DMS 273 treated with DMSO at 0.1 percent for 48 hours (cell line): ENCODE measurements at places on chromosomes 1 and 21.

DNA sequence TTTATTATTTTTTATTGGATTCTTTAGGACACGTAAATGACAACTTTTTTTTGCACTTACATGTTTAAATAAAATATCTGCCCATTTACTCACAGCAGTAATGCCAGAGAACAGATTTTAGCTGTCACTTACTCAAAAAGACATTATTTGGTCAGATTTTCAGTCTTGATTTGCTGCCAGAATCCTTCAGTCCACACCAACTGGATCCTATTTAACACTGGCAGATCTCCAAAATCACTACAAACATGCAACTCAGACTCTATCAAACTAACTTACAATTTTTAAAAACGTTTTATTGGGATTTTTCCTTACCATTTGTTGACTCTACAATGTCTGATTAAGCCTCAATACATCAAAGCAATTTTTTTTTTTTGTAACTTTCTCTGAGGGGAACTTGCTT lies 11.1 kb downstream of the ATP6V1G3 start:
- DNase-seq = peak; percentile 11

DNA sequence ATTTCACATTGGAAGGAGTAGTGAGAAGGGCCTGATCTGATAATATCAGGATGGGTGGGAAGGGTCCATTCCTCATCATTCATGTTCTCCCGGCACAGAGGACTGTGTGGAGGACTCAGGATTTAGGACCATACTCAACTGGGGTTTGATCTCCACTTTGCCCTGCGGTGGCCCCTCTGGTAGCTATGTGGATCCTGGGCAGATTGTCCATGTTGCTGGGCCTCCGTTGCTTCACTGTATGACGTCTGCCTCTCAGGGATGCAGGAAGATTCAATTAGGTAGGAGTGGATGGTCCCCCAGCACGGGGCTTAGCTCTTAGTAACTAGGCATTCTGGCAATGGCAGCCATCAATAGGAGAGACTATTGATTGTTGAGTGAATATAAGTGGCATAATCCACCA lies 2.3 kb downstream of the ETS2 start:
- no peak for DNase-seq

GRCh38 chr1:36301220-36301619 lies 4.9 kb upstream of the SH3D21 start:
- DNase-seq = no peak

DNA sequence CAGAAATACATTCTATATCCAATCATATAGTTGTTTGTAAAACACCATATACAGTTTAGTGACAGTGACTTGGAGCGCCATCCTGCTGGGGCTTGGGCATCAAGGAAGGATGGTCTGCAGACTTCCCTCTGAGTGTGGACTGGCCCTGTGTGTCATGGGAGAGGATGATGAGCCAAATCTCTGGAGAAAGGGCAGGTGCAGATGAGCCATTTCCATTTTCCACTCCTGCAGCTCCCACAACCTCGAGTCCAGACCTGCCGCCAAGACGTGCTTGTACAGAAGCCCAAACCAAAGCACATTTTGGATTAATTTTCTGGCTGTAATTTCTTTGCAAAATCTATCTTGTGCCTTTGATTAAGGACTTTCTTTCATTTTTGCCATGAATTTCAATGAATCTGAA lies 48.3 kb upstream of the SLC22A15 start:
- DNase-seq = no peak

GRCh38 chr1:172646653-172647052 lies 12.2 kb upstream of the FASLG start:
- no peak for DNase-seq

GRCh38 chr1:168321945-168322344 lies 41.3 kb downstream of the TBX19 start:
- no peak for DNase-seq

GRCh38 chr1:51936531-51936930 lies 54.0 kb downstream of the RAB3B start:
- no peak for DNase-seq

DNA sequence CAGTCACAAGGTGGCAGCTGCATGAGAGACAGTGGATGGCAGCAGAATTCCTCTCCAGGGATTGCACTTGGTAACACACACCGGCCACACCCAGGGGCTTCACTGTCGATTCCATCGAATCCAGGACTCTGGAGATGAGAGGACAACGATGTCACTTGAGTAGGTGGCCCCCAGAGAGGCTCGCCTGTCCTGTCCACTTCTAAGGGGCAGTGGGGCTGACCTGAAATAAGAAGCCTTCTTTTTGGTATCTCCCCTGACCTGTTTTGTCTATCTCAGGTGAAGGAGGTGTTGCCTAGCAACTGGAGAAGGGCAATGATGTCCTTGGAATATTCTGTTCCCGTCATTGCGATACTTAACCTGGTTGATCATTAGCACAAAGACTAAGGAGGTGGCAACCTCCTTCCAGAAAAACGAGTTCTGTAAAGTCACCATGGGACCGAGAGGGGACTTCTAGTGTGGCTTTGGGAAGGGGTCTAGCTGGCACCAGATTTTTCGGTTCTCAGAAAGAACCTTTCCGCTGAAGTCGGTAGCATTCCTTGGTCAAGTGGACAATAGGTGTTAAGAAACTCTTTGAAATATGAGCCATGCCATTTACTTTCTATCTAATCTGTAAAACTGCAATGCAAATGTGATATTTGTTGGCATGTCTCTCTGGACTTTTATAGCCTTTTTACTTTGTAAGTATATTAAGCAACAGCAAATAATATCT lies 85.2 kb upstream of the TMPRSS2 start:
- DNase-seq = no peak

GRCh38 chr1:191669629-191670028 lies 488.6 kb upstream of the RGS18 start:
- DNase-seq = no peak

- DNase-seq = no peak
Measured at GRCh38 chr1:93658188-93658587, 23.4 kb downstream of the BCAR3 start.

DNA sequence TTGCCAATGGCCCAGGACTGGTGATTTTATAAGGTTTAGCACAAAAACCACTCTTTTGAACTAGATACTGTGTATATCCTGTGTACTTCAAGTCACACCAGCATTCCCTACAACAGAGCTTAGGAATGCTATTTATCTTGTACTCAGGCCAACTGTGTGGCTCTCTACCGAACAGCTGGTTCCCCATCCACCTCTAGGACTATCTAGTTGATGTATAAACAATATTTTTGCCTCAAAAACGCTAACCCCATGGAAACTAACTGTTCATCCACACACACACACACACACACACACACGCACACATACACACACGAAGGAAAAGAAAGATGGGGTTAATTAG lies 28.7 kb upstream of the SLC45A3 start:
- DNase-seq = no peak

DNA sequence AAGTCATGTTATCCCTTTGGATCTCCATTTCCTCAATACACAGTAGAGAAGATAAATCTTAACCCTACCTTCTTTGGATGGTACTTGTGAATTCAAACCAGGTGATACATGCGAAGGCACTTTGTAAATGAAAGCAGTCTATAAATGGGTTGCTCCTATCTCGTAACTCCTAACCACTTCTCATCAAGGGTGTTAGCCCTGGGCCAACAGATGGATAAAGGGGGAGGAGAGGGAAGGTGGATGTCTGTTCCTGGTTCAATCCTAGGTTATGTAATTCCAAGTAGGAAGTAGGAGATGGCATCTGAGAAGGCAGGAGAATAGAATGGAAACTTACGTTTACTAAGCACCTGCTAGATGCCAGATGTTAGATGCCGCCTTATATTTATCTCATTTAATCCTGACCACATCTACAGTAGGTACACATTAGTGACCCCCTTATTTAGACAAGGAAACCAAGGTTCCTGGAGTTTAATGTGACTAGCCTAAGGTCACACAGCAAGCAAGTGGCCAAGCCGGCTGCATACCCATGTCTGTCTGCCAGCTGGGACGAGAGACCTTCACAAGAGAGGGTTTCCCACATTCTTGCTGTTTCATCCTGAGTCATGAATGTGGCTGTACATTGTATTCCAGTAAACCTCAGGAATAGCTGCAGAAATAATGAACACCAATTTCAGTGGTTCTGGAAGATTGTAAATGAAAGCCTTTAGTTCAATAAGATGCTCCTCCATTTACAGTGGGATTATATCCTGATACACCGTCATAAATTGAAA lies 47.7 kb downstream of the ELAVL4 start:
- DNase-seq = no peak

DNA sequence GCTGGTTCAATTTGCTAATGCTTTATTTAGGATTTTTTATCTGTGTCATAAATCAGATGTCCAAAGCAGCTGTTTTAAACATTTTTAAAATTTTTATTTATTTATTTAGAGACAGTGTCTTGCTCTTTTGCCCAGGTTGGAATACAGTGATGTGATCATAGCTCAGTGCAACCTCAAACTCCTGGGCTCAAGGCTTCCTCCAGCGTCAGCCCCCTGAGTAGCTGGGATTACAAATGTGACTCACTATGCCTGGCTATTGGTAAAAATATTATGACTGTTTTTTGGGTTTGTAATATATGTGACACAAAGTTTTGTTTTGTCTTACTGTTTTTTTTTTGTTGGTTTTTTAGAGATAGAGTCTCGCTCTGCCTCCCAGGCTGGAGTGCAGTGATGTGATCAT lies 11.8 kb downstream of the ZBED6 start:
- no peak for DNase-seq

DNA sequence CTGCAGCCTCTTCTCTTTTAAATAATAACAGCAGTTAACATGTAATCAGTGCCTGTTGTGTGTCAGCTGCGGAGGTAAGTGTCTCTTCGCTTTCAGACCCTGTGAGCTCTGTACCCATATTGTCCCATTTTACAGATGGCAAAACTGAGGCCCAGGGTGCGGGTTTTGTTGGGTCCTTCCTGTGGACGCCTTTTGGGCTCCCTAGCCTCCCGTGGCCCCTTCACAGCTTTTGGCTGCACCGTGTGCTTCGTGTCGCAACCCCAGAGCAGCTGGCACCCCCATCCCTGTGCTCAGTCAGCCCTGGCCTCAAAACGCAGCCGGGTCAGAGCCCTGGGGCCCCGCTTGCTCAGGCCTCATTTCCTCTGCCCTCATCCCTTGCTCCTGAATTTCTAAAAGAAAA lies 53.8 kb downstream of the TLR5 start:
- DNase-seq = no peak

- DNase-seq = no peak
Measured at GRCh38 chr1:46303872-46304326, 401 bp downstream of the UQCRH start.

DNA sequence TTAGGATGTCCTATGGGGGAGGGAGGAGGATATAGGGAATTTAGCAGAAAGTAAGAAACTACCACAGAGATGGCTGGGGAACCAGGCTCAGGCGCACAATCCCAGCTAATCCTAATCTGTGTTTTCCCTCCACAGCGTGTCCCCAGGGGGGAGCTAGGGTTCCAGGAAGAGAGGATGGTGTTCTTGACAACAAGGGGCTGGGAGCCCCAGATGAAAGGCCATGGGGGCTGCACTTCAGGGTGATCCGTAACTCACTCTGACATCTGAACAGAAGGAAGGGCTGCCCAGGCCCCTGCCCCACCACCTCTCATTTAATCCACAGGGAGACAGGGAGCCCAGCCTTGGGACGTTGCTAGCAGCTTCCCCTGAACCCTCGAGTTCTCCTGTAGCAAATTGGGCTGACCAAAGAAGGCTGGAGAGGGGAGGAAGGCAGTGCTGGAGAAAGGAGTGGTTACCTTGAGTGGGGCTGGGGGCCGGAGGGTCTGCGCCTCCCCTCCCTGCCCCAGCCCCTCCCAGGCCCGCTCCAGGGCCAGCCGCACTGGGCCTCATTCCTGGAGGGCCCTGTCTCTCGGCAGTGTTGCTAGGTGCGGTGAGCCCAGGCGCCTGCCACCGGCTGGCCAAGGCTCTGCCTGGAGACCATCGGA lies 131.7 kb downstream of the TMEM53 start:
- no peak for DNase-seq

DNA sequence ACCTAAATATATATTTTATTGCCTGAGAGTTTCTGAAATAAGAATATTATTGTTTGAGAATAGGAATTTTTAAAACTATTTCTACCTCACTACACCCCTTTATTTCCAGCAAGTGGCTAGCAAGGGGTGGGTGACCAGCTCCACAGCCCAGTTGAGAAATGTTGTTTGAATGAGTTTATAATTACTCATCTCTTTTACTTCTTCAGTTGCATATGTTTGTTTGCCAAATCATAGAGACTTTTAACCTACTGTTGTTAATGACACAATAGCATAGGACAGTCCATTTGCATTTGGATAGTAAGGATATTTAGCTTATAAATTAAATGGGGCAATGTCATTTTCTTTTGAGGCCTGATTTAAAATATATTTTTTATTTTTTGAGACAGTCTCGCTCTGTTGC lies 127.8 kb downstream of the NRDC start:
- DNase-seq = no peak
